ENCODE measurements at places on chromosomes 2 and 18.

DNA sequence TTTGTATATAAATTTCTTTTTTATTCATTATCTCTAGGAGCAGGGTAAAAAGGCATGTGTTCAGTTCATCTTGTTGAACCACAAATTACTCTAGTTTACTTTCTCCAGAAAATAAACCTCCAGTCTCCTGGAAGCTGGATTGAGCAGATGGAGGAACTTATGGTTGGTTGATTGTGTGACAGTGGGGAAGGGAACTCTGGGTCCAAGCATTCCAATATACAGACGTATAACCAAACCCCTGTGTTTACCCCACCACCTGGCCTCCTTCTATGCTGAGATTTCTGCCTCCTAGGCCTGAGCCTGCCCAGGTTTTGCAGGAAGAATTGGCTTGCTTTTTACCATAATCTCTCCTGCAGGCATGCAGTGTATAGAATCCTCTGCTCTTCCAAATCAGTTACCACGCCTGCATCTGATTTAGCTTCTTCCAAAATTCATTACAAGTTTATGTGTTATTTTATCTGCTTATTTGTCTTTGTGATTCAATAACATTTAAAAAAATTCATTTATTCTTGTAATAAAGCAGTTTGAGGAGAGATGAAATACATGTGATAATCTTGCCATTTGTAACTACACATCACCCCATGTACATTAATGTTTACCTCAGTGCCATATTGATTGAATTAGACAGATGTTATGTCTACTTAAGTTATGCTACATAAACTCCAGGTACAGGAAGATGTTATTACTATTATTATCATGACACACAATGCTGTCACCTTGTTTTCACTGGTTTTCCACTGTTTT is 2.5 kb upstream of the RAB27B start:
- no peaks in the 10 kb centered on the region for H3K27me3 ChIP-seq
- no peak overlapping the region for H3K27ac ChIP-seq
- no peak for DNase-seq
- H3K4me1 ChIP-seq, result peaks cover 10% of the 10 kb centered on the region
- H3K36me3 ChIP-seq, result no peaks in the 10 kb centered on the region

- no peak overlapping the region for H3K4me3 ChIP-seq
- DNase-seq, result no peak
- no peaks in the 10 kb centered on the region for H3K36me3 ChIP-seq
- no peaks in the 10 kb centered on the region for H3K4me1 ChIP-seq
- H3K27ac ChIP-seq, result no peak overlapping the region
- no peaks in the 10 kb centered on the region for H3K27me3 ChIP-seq
Measured at GRCh38 chr2:229175497-229175863, 95.6 kb downstream of the PID1 start.

- no peaks in the 10 kb centered on the region for H3K36me3 ChIP-seq
- no peaks in the 10 kb centered on the region for H3K27me3 ChIP-seq
- H3K27ac ChIP-seq, result no peak overlapping the region
Measured at GRCh38 chr2:37907501-37908225, 17.4 kb upstream of the RMDN2 start.

GRCh38 chr2:216687646-216688045 is 7.7 kb downstream of the IGFBP5 start:
- H3K27me3 ChIP-seq, result no peaks in the 10 kb centered on the region
- H3K4me1 ChIP-seq, result peaks cover 3% of the 10 kb centered on the region
- no peak for DNase-seq
- H3K27ac ChIP-seq, result no peak overlapping the region
- no peaks in the 10 kb centered on the region for H3K36me3 ChIP-seq

DNA sequence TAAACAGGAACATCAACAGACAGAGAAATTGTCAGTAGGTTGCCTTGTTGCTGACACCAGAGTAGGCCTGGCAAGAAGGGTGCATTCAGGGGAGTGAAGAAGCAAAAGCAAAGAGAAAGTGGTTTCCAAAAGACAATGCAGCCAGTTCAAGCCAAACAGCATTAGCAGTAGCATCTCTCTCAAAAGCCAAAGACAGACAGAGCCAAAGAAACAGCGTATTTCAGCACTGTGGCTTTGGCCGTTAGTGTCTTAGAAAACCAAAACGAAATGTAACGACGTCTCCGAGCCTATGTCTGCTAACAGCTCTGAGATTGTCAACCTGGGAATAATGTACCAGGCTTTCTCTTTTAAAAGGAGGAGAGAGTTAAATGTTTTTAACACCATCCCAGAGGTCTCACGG is 178.6 kb downstream of the NRP2 start:
- DNase-seq, result no peak
- H3K4me3 ChIP-seq, result no peak overlapping the region
- H3K4me1 ChIP-seq, result no peaks in the 10 kb centered on the region
- no peaks in the 10 kb centered on the region for H3K27me3 ChIP-seq

DNA sequence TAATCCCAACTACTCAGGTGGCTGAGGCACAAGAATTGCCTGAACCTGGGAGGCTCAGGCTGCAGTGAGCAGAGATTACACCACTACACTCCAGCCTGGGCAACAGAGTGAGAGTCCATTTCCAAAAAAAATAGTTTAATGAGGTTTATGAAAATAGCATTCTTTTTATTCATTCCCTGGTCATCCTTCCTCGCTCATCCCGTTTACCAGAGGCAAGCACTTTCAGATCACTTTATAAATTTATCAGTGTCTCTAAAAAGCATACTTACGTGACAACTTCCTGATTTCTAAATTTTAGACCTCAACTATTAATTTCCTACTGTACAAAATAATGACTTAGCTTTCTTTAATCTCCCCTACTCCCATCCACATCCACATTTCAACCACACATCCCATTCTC is 864.8 kb downstream of the EPHA4 start:
- no peaks in the 10 kb centered on the region for H3K27me3 ChIP-seq
- no peak overlapping the region for H3K27ac ChIP-seq
- no peaks in the 10 kb centered on the region for H3K36me3 ChIP-seq
- H3K4me1 ChIP-seq, result no peaks in the 10 kb centered on the region
- DNase-seq, result no peak

DNA sequence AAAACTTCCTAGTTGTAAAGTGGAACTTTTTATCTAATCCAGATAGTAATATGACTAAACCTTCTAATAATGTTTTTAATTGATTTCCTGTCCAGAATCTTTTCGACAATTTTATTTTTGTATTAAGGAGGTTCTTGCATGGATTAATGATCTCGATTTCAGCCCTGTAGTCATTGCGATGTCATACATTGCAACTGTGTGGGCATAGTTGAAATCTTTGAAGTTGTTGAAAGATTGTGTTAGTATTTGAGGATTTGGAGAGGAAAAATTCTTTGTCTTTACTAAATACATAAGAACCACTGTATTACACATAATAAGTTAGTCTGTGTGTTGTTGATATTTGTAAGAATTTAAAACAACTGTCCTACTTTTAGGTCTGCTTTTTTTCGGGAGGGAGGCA is 31.1 kb downstream of the ACSL3 start:
- no peaks in the 10 kb centered on the region for H3K27me3 ChIP-seq
- H3K4me1 ChIP-seq, result peaks cover 18% of the 10 kb centered on the region
- no peak overlapping the region for H3K27ac ChIP-seq
- peaks cover 4% of the 10 kb centered on the region for H3K36me3 ChIP-seq
- no peak overlapping the region for H3K4me3 ChIP-seq

DNA sequence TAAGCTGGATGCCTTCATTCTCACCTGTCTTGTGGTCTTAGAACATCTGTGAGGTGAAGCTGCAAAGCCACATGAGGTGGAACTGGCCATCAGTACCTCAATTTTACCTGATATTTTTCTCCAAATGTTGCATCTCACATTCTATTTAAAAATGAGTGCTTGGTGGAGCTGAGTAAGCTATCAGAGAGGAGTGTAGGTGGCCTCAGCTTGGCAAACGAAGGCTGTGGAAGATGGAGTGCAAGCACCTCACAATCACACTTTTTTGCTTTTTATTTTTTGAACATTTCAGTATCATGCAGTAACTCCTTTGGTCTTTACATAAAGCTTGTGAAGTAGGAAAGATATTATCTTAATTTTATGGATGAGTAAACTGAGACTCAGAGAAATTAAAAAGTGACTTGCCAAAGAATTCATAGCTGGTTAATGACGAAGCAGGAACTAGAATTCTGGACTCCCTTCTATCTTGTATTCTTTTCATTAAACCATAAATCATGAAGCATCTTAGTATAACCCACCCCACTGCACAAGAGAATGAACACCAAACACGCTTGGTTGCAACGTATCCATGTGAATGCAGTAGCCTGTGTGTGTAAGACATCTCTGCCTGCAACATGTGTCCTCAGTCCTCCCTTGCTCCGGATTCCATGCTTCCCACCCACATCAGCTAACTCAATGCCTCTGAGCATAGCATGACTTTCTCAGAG is 27.2 kb downstream of the C2orf49 start:
- H3K27ac ChIP-seq, result no peak overlapping the region
- H3K4me3 ChIP-seq, result no peak overlapping the region
- peaks cover 3% of the 10 kb centered on the region for H3K36me3 ChIP-seq

DNA sequence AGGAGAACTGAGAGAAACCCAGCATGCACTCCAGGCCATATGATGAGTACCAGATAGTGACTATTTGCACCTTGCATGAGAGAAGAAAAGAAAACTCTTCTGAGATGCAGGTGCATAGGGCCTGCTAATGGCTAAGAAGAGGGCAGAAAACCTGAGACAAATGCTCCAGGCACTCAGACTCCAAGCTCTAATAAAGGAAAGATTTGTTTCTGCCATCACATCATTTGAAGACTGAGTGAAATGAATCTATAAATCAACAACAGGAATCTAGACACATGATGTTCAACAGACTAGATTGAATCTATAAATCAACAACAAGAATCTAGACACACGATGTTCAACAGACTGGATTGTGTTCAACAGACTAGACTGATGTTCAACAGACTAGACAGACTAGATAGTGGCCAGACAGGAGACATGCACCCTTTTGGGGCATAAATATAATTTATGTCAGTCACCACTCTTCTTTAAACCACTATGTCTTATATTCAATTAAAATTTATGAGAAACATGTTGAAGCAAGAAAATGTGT is 482.7 kb upstream of the UBE2E3 start:
- DNase-seq, result no peak
- no peaks in the 10 kb centered on the region for H3K4me1 ChIP-seq
- H3K36me3 ChIP-seq, result no peaks in the 10 kb centered on the region

DNA sequence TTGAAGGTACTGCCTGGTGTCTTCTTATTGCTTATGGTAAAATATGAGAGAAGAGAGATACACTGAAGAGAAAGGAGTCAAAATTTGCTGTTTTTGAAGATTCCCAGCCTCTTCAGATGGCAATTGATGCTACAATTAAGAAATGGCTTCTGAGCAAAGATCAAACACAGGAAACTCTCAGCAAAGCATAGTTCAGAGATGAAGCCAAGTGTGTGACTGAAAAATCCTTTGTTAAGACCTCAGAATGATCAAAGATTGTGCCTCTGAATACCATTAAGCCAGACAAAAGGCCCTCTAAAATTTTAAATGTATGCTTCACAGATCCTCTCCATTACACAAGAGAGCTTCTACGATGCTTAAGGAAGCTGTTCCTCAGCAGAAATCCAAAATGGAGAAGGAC is 216.3 kb downstream of the UXS1 start:
- H3K4me1 ChIP-seq, result no peaks in the 10 kb centered on the region
- no peak overlapping the region for H3K4me3 ChIP-seq
- no peak overlapping the region for H3K27ac ChIP-seq
- DNase-seq, result no peak

- no peak for DNase-seq
- no peak overlapping the region for H3K27ac ChIP-seq
- H3K4me1 ChIP-seq, result no peaks in the 10 kb centered on the region
Measured at GRCh38 chr2:207035875-207036274, 96.6 kb downstream of the CPO start.

DNA sequence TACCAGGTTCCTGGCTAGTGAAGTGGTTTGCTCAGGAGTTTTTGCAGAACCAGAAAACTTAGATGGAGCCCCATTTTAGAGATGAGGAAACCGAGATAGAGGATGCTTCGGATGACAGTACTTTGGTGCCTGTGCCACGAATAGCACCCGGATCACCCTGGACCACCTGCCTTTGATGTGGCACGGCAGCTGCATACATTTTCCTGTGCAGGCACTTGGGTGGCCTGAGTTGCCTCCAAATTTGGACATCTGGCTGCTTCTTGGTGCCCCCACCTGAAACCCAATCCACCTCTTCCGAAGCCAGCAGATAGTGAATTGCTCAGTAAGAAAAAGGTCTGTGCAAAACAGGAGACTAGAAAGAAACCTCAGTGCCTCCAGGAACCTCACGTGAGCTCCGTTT is 140.6 kb upstream of the ID2 start:
- no peaks in the 10 kb centered on the region for H3K27me3 ChIP-seq
- H3K4me3 ChIP-seq, result no peak overlapping the region
- no peak overlapping the region for H3K27ac ChIP-seq
- DNase-seq, result no peak
- peaks cover 62% of the 10 kb centered on the region for H3K4me1 ChIP-seq

GRCh38 chr18:56975276-56975675 is 171.6 kb upstream of the BOD1L2 start:
- no peaks in the 10 kb centered on the region for H3K4me1 ChIP-seq
- no peak overlapping the region for H3K27ac ChIP-seq
- no peaks in the 10 kb centered on the region for H3K36me3 ChIP-seq
- no peak overlapping the region for H3K4me3 ChIP-seq

DNA sequence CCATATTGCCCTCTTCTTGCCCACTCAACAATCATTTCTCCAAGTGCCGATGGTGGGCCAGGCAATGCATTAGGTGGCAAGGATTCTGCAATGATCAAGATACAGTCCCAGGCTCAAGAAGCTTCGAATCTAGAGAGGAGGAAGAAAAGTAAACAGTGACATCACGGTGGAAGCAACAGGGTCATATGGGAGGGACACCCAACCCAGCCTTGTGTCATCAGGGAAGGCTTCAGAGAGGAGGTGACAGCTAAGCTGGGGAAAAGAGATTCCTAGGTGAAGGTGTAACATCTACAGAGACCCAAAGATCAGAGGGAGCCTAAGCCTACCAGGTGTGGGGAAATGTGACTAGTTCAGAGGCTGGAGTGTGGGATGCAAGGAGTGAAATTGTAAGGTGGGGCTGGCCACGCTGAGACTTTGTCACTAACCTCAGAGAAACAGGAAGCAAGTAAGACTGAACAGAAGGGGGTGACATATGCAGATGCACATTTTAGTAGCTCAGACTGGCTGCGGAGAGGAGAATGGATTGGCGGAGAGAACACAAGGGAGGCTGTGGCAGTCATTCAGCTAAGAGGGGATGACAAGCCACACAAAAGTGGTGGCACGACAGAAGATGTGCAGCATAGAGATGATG is 104.9 kb downstream of the ANKRD44 start:
- H3K27me3 ChIP-seq, result no peaks in the 10 kb centered on the region
- DNase-seq, result no peak
- no peak overlapping the region for H3K27ac ChIP-seq
- no peak overlapping the region for H3K4me3 ChIP-seq

GRCh38 chr2:64327510-64328414 is 126.2 kb upstream of the LGALSL start:
- no peaks in the 10 kb centered on the region for H3K27me3 ChIP-seq
- no peak overlapping the region for H3K27ac ChIP-seq
- no peaks in the 10 kb centered on the region for H3K36me3 ChIP-seq
- peaks cover 12% of the 10 kb centered on the region for H3K4me1 ChIP-seq
- peak; percentile 55 for DNase-seq
- H3K4me3 ChIP-seq, result no peak overlapping the region
